ENCODE measurements at places on chromosomes 16 and 17.

- no peak for DNase-seq
Measured at GRCh38 chr16:56422896-56423441, 2.4 kb downstream of the AMFR start.

DNA sequence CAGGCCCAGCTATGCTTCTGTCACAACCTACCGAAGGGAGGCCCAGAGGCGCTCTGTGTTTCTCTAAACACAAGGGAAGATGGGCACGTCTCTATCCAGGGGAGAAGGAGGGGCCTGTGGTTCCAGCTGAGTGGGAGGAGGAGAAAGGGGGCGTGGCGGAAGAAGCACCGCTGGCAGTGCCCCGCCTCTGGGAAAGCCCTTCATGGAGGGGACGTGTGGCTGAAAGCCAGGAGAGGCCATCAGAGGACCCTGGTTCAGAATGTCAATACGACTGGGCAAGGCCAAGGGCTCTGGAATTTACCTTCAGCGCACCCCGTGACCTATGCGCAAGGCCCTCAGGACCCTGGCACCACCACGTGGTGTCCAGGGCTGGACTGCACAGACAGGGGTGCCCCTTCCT is 12.3 kb upstream of the SLC38A8 start:
- no peak for DNase-seq

DNA sequence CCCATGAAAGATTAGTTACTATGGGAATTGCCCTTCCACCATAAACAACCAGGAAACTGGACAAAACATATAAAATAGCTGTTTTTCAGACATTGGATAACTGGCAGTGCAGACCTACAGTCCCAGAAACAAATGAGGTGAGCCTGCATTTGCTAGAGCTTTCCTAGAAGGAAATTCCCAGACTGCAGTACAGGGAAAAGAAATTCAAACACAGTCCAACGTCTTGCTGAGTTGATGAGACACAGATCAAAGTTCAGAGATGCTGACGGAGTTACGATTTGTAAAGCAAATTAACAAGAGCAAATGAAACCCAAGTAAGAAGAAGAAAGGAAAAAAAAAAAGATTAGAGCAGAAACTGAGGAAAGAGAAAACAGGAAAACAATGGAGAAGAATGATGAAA is 41.3 kb upstream of the MNT start:
- no peak for DNase-seq

DNA sequence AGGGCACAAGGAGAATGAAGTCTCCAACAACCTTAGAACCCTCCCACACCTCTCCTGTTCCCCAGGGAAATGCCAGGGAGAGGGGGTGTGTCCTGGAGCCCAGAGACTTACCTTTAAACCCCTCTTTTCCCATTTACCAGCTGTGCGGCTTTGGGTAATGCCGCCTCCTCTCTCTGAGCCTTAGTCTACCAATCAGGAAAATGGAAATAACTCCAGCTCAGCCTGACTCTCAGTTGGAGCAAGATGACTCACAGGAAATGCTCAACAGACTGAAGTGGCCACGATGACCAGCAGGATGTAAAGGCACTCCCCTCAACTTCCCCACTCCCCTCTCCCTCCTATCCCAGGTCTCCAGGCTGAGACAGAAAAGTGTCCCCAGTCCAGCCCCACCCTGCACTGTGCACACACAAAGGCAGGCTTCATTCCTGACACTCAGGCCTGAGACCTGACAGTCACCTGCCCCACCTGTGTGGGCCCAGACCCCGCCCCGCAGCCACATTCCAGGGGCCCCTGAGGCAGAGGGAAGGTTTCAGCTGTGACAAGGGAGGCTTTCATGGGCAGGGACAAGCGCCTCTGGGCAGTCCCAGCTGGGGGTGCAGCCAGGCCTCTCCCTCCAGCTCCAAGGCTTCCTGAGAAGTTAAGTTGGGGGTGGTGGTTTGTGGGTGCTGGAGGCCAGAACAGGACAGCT is 3.0 kb upstream of the KRT15 start:
- DNase-seq: no peak

GRCh38 chr17:57892820-57893595 is 43.2 kb upstream of the MRPS23 start:
- no peak for DNase-seq

- DNase-seq: no peak
Measured at GRCh38 chr17:6894206-6894528, 62.6 kb upstream of the TEKT1 start.

- no peak for DNase-seq
Measured at GRCh38 chr17:78892936-78893379, 10.0 kb downstream of the CEP295NL start.

DNA sequence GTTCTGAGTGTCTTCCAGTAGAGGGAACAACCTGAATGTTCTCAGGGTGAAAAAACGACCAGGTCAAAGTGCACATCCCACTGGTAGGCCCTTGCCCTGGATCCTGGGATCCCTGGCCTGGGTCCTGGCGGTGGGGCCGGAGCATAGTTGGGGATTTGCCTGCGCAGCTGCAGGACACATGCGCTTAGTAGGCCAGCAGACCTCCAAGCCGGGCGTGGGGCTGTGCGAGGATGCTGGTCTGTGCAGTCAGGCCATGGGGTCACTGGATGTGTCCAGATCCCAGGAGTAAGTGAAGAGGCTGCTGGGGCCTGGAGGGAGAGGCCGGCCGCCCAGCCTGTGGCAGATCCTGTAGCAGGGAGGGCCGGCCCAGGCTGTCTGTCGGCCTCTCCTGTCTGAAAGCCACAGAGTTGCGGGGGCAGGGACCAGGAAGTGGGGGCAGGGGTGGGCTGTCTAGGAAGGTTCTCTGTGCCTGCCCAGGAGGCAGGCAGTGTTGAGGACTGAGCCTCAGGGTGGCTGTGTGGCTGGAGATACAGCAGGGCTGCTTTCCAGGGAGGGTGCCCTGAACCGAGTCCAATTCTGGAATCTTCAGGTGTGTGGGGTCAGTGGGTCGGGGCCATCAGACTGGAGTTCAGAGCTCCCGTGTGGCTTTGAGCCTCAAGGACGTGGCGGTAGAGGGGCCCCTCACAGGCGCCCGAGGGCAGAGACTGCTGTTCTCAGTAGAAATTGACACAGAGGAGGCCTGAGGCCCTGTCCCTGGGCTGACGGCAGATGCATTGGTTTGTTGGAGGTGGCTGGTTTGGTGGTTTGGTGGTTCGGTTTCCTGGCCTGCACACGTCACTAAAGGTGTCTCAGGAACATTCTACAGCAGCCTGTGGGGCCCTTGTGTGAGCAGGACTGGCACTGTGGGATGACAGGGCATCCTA is 17.2 kb upstream of the NUDT16L1 start:
- peak; percentile 54 for DNase-seq

GRCh38 chr16:24950275-24950674 is 64.9 kb downstream of the ARHGAP17 start:
- DNase-seq: no peak

DNA sequence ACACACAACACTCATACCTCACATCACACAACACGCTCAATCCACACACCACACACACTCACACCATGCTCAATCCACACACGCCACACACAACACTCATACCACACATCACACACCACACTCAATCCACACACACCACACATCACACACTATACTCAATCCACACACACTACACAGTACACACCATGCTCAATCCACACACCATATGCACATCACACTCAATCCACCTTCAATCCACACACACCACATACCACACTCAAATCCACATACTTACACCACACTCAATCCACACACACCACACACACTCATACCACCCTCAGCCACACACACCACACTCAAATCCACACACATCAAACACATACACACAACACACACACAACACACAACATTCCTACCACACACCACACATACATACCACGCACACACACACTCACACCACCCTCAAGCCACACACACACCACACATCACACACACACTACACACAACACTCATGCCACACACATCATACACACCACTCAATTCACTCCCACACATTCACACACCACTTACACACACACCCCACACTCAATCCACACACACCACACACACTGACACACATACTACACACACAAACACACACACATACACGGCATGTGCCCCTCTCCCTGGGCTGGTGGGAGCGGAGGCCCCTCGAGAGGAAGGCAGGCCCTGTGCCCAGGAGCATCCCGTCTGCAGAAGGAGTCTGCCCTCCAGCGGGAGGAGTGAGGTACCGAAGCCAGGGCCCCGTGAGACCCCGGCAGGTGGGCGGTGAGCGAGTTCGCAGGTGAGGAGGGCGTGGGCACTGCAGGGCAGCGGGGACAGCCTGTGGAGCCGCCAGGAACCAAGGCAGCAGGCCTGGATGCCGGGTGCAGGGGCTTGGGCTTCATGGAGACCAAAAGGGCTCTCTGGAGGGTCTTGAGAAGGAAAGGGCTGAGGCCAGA is 33.1 kb upstream of the RPTOR start:
- no peak for DNase-seq

DNA sequence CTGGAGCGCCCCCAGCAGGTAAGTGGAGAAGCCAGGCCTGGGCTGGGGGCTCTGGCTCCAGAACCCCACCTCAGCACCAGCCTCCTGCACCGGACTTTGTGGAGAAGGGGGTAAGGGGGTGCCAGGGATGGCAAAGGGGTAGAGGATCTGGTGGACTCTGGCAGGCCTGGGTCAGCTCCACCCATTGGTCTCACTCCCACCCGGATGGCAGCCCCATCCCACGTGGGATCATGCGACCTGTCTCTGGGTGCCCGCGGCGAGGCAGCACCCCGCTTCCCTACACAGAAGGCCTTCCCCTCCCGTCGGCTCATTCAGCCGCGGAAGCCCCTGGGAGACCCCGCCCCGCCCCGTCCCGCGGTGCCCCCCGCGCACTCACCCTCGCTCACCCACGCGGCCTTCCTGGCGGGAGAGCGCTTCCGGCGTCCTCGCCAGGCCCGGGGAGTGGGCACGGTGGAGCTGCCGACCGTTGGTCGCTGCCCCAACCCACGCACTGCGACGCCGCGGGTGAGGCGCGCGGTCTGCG is 498 bp upstream of the PLEKHG4 start:
- peak; percentile 15 for DNase-seq

GRCh38 chr17:82328141-82328993 is 5.2 kb downstream of the SECTM1 start:
- DNase-seq: no peak

DNA sequence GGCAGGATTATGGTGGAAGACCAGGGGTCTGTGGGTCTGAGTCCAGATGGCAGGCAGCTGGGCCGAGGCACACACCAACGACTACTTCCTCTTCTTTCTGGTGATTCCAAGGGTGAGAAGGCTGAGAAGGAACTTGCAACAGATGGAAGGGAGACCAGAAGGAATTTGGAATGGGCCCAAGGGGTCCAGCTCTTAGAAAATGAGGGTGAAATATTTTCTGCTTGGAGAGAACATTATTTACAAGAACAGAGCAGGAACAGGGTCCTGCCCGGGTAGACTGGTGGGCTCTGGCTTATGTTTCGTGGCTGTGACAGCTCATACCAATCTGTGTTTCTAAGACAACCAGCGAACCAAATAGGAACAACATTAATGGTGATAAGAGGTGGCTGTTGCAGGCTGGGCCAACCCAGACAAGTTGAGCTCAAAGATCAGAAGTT is 36.6 kb downstream of the CCDC42 start:
- DNase-seq: no peak

DNA sequence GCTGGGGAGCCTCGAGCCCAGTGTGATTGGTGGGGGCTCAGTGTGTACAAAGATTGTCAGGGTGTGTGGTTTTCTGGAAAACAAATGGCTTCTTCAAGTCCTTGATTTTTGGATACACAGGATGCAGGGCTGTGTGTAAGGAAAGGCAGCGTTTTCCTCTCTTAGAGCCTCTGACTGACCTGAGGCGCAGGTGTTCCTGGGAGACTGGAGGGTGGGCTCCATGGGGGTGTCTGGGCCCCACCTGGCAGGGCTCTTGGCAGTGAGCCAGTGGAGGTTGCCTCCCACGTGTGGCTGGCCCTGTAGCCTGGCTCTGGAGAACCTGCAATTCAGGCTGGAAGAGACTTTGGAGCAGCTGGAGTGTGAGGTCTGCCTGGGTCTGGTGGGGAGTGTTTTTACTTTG is 5.0 kb downstream of the FOXK2 start:
- DNase-seq: no peak
